Endodermal cell (in vitro differentiated cells): ENCODE measurements at places on chromosomes 1 and 21.

DNA sequence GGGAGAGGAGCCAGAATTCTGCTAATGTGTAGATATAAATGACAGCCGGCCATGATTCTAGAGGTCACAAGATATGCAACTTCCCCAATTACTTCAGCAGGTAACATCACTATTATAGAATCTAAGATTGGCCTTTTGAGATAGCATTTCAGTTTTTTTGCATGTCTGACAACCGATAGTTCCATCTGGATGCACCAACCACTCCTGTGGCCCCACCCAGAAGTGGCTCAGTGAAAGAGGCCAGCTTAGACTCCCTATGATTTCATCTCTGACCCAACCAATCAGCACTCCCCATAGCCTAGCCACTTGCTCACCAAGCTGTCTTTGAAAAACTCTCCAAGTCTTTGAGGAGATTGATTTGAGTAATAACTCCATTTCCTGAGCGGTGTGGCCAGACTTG is 30.3 kb upstream of the NUF2 start:
- DNase-seq: no peak

DNA sequence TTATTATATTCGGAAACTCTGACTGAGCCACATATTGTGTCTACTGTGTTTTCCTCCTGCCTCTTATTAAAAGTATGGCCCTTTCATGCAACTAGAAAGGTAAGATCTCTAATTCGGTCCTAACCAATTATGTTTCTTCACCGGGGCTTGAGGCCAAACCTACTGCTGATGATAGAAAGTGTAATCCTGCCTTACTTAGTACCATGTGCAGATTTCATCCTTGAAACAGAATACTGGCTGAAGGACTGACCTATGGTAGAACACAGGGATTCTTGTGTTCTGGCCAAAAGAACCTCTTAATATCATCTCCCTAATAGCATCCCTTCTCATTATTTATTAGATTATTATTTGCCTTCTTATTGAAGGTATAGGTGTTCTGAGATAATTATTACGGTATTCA is 72.6 kb downstream of the TOR3A start:
- DNase-seq: no peak

DNA sequence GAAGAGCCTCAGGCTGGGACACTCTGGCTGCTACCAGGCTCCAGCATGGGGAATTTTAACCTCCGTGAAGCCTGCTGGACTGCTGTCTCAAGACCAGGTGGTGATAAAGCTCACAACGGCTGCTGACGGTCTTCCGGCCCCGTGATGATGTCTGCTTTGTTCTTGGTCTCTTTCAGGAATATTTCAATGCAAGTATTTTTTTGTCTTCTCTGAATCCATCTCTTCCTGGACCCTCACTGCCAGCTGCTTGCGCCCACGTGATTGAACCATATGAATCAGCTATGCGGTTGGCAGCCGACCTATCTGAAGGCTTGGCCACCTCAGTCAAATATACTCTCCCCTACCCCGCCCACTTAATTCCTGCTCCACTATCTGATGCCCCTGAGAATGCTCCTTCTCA is 14.6 kb upstream of the SLC6A17 start:
- no peak for DNase-seq

GRCh38 chr1:229181419-229181818 is 89.5 kb upstream of the RAB4A start:
- DNase-seq: no peak

- no peak for DNase-seq
These were observed 141.2 kb downstream of the FGGY start for GRCh38 chr1:59438058-59438560.

- no peak for DNase-seq
These were observed 127.3 kb downstream of the HHAT start for GRCh38 chr1:210455840-210456603.
